ENCODE measurements at places on chromosomes 3 and 15. TPM values are rescaled to one million over a fixed set of nuclear protein-coding genes. Genes with fewer than 3 reads are reported as not detected.
A peak's percentile ranks its signal among the peaks of the same experiment; 100 is the strongest.

NAALADL2 gene
- polyA plus RNA-seq, result 21.0 TPM

WNT5A gene
- polyA plus RNA-seq, result 14.6 TPM

TMC3 gene
- polyA plus RNA-seq, result 0.20 TPM

TM6SF1 gene
- 3.6 TPM for polyA plus RNA-seq

TM4SF4 gene
- polyA plus RNA-seq, result not detected

DNA sequence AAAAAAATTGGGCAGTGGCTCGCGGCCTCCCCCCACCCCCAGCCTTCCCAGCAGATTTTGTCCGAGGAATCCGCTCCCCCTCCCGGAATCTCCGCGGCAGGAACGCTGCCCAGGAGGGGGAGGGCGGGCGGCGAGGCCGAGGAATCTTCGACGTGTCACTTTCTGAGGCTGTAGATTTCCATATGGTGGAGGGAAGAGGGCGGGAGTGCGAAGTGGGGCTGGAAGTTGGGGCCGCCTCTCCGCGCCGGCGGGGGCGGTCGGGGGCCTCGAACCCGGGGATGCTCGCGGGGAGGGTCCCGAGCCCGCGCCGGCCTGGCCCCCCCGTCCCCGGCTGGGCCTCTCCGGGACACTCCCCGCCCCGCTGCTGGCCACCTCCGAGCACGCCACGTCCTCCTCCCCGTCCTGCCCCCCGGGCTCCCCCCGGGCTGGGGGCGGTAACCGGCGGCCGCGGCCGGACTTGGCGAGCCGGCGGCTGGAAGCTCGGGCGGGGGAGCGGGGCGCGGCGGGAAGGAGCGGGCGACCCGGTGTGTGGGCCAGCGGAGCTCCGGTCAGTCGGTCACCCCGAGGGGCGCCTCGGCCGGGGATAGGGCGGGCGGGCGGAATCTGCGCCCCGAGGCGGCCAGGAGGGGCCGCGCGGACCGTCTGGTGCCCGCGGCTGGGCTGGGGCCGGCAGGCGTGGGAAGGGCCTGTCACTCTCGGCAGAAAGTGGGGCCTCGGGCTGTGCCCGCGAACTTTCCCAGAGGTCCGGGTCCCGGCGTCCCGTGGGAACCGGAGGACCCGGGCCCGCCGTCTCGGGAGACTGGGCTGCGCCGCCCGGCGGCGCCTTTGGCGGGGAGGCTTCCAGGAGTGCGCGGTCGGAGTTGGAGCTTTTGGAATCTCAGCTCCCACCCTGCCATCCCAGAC lies 951 bp downstream of the FNDC3B start:
- peak; percentile 85 for DNase-seq

DNA sequence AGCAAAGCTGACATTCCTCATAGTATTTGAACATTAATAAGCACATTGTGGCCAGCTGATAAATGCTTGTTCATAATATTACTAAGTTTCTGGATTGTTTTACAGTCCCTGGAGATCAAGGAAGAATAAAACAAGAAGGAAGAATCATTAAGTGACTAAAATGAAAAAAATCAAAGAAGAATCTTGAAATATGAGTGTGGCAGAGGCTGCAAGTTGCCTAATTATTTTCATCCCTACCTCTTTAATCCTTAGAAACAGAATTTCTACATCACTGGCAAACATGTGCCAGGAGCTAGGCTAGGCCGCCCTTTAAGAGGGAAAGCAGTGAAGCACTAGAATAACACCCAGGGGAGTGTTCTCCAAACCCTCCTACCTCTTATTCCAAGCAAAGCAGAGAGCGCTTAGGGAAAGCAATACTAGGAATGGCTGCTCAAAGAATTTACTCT lies 98.9 kb downstream of the MAGI1 start:
- no peak for DNase-seq

DNA sequence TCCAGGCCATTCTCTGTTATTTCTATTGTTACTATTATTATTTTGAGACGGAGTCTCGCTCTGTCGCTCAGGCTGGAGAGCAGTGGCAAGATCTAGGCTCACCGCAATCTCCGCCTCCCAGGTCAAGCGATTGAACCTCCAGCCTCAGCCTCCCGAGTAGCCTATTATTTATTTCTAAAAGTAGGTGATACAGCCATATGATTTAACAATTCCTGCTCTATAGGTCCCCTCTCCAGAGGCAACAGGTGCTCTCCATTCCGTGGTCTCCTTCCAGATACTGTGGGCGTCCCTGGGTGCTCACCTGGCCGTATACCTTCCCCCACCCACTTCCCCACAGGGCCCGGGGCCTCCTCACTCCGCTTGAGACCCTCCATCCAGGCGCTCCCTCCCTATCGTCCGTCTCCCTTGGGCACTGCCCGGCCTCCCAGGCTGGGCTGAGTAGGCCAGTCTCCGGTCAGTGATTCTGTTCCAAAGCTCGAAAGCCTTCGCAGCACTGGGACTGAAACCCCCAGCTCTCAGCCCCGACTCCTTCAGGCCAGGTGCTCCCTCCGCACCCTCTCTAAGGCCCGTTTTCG lies 708 bp upstream of the PTPN23 start:
- DNase-seq, result no peak

GRCh38 chr3:72960812-72961518 lies 35.6 kb upstream of the PPP4R2 start:
- peak; percentile 27 for DNase-seq

- DNase-seq, result no peak
These were observed 788.7 kb downstream of the OTOL1 start for GRCh38 chr3:162285259-162285658.

DNA sequence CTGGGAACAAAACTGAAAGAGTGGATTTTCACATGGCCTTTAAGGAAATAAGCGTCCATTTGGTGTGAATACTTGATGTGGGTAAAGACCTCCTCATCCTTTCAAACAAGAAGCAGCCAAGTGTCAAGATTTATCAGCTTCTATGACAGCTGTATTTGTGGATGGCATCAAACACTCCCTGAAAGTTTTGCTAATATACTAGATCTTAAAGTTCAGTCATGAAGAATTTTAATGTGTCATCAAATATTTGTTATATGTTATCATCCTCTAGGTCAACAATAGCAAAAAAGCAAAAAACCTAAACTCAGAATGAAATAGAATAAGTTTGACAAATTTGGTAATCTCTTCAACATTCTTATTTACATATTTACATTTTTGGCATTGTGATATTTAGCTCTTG lies 29.1 kb upstream of the LYSMD4 start:
- DNase-seq, result no peak

- no peak for DNase-seq
These were observed 48.1 kb downstream of the MAGEF1 start for GRCh38 chr3:184663756-184664155.

DNA sequence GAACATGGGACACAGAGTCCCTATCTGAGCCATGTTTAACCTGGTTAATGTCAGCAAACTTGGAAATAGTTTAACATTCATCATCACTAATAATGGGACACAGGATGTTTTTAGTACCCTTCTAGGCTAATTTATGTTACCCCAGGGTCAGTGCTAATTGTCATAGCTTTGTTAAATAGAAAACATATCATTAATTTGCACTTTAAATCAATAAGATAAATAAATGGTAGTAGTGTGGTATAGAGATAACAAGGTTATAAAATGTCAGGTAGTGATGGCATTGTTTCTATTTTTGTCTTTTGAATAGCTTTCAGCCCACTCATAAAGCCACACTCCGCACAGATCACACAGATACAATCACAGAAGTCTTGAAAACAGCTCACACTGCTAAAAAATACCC lies 534.9 kb downstream of the MECOM start:
- no peak for DNase-seq

- no peak for DNase-seq
These were observed 60.4 kb upstream of the SLITRK3 start for GRCh38 chr3:165256554-165257065.

GRCh38 chr3:127899200-127899599 lies 15.8 kb upstream of the KBTBD12 start:
- DNase-seq, result no peak

DNA sequence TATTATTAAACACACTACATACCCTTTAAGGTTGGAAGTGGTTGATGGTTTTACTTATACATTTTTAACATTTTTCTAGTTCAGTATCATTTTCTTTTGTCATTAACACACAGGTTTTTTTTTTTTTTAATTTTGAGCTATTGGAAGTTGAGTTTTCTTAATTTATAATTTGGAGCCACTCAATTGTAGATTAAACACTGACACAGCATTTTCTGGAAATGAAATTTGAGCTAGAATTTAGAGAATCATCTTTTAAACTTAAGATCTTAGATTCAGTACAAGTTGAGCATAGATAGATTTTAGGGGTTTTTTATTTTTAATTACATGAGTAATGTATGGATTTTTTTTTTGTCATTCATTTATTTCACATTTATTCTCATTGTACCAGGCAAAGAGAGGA lies 35.0 kb downstream of the RASA2 start:
- no peak for DNase-seq

DNA sequence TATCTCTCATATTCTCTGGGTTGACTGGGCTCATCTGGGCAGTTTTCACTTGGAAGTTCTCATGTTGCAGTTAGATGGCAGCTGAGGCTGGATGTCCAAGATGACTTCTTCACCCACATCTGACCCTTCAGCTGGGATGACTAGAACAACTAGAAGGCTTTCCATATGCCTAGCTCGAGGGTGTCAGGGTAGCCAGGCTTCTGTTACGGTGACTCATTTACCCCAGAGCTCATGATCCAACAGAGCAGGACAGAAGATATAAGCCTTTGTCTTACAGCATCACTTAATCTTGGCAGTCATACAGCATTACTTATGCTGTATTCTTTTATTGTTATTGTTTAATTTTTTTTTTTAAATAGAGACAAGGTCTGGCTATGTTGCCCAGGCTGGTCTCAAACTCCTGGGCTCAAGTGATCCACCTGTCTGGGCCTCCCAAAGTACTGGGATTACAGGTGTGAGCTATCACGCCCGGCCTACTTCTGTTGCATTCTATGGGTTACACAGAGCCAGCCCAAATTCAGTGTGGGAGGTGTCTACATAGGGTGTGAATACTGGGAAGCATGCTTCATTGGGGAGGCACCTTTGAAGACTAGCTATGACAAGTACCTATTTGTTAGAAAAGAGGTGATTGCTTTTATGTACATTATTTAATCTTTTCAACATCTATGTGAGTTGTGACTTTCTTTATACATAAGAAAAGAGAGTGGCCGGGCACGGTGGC lies 10.7 kb downstream of the HMCES start:
- DNase-seq, result no peak

DNA sequence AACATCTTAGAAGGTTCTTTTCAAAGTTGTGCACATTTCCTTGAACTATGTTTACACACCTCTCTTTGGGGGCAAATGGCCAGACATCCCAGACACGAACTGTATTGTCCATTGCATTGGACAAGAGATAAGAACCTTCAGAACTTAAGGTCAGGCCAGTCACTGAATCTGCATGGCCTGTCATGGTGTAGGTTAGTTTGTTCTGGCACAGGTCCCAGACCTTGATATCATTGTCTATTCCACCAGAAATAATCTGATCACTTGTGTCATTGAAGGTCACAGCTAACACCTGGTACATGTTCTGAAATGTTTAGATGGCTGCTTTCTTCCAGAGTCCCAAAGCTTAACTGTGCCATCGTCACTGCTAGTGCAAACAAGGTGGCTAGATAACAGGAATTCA lies 55.7 kb downstream of the KCNAB1 start:
- DNase-seq, result no peak

DNA sequence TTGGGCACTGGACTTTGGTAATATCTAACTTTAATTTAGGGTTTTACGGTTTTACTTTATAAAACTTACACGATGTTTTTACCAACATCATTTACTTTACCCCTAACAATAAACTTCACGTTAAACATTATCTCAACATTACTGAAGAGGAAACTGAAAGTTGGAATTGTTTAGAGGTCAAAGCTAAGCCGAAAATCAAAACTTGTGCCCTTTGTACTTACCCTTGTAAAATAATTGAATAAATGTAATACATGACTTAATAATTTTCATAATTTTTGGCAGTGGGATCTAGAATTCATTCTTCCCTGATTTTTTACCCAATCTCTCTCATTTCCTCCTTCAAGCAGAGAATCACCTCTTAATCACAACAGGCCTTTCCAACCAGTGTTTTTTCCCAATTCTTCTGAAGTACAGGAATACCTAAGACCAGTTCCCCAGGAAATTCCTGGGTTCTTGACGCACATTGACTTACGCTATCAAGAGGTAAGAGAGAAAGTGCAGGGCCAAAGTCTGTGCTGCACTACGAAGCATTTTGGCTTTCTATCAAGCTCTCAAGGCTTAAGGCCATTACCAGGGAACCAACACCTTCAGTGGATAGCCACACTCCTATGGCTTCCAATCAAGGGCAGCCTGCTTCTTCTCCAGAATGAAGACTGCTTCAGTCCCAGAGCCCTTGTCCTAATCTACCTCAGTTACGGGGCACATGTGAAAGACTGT lies 11.9 kb upstream of the SEMA6D start:
- no peak for DNase-seq

GRCh38 chr3:154931484-154931883 lies 148.6 kb upstream of the MME start:
- no peak for DNase-seq

- DNase-seq, result no peak
These were observed 115.2 kb upstream of the PLCL2 start for GRCh38 chr3:16769525-16769924.

DNA sequence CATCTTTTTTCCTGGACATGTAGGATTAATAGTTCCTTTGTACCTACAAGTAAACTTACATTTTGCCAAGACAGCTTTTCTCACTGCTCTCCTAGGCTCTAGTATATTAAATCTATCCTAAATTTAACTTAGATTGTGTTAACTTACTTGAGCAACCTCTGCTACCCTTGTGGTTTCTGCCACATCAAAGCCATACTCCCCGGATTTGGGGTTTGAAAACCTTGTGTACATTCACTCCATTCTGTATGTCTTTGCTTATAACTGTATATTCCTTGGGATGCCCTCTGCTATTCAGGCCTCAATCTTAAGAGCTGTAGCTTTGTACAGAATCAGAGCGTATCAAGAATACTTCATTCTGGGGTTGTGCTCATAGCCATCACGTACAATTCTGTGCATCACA lies 60.4 kb downstream of the ARIH1 start:
- no peak for DNase-seq

DNA sequence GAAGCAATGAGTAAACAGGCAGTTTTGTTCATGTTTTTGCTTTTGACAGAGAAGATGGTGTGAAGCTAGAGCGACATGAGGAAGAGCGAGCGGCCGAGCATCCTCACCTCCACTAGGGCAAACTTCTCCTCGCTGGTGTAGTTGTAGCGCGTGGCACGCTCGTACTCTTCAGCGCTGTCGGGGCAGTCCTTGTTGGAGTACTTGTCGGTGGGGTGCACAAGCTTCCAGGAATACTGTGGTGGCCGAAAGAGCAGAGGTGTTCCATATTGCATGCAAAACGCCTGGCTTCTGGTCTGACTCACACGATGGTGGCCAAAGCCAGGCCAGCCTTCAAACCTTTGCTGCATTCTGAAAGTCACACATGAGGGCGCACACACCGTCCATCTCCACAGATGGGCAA lies 54.3 kb downstream of the CYFIP1 start:
- DNase-seq, result no peak

GRCh38 chr3:34155666-34156065 lies 357.2 kb downstream of the PDCD6IP start:
- no peak for DNase-seq

GRCh38 chr3:34237946-34238345 lies 439.5 kb downstream of the PDCD6IP start:
- no peak for DNase-seq

GRCh38 chr3:186540221-186540834 lies 3.9 kb downstream of the CRYGS start:
- peak; percentile 66 for DNase-seq

GRCh38 chr15:56767315-56767714 lies 34.0 kb upstream of the ZNF280D start:
- DNase-seq, result no peak

Data from right lung (tissue), 10 donors.